ENCODE measurements at places on chromosomes 4 and X.

GRCh38 chr4:162497564-162498167, 333.9 kb upstream of the FSTL5 start:
- no peak for DNase-seq

DNA sequence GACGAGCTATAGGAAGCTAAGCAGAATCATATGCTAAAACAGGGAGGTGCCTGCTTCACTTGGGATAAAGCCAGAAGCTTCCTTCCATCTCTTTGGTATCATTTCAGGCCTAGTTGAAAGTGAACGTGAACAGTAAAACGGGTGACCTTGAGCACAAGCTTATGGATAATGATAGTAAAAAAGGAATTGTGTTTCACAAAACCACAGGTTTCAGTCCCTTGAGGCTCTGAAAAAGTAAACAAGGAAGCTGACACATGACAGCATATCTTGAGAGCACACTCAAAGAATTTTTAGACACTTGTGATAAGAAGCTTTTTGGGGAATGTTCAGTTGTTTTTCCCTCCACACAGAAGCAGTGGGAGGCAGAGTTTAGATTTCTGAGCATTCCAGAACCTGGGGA, 286.1 kb downstream of the DCHS2 start:
- no peak for DNase-seq

- DNase-seq, result no peak
Observed at GRCh38 chrX:57573754-57574153, 18.1 kb upstream of the ZXDB start.

GRCh38 chrX:154378059-154378798, 866 bp upstream of the EMD start:
- no peak for DNase-seq

DNA sequence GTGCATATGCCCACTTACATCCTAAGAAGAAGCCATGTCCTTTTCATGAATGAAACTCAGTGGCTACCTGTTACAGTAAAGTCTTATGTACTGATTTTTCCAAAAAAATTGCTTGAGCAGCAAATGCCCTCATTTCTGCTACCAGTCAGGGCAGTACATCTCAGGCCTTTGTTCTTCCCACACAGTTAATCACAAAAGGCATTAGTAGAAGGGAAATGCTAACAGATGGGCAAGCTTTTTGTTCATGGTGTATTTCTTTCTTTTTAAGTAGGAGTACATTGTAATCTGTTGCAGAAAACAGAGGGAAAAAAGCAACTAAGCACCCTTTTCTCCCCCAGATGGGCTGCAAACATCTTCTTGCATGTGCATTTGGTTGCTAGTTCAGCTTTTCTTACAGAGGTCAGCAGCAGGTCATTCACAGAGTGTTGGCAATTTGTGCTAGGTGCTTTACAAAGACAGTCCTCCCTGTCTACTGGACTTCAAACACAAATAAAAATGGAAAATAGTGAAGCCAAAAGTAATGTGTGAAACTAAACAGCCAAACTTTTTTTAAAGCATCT, 373.4 kb downstream of the PRDM5 start:
- no peak for DNase-seq

- DNase-seq, result no peak
Observed at GRCh38 chrX:40809210-40809609, 73.9 kb upstream of the MED14 start.

GRCh38 chr4:181968371-181968770, 274.8 kb upstream of the TENM3 start:
- no peak for DNase-seq

DNA sequence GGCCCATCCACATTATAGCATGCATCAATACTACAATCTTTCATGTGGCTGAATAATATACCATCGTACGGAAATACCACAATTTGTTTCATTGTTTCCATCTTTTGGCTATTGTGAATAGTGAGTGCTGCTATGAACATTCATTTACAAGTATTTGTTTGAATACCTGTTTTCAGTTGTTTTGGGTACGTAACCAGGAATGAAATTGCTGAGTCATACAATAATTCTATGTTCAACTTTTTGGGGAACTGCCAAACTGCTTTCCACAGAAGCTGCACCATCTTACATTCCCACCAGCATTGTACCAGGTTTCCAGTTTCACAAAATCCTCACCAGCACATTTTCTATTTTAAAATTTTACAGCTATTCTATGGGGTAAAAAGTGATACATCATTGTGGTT, 28.5 kb upstream of the MANBA start:
- DNase-seq, result no peak

- peak; percentile 36 for DNase-seq
Observed at GRCh38 chr4:77156533-77156911, 485 bp upstream of the CCNG2 start.

- no peak for DNase-seq
Observed at GRCh38 chr4:89898304-89898716, 3.7 kb downstream of the MMRN1 start.

DNA sequence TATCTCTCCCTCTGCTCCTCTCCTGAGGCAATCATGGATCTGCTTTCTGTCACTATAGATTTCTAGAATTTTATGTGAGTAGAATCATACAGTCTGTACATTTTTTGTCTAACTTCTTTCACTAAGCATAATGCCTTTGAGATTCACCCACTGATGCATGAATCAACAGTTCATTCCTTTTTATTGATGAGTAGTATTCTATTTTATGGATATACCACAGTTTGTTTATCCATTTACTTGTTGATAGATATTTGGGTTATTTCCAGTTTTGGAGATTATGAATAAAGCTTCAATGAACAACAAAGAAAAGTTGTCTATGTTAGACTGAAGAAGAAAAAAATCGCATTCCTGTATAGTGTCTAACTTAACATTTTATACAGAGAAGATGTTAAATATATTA, 30.5 kb downstream of the PHKA1 start:
- no peak for DNase-seq

- no peak for DNase-seq
Observed at GRCh38 chrX:110568441-110568840, 209.8 kb downstream of the RTL9 start.

DNA sequence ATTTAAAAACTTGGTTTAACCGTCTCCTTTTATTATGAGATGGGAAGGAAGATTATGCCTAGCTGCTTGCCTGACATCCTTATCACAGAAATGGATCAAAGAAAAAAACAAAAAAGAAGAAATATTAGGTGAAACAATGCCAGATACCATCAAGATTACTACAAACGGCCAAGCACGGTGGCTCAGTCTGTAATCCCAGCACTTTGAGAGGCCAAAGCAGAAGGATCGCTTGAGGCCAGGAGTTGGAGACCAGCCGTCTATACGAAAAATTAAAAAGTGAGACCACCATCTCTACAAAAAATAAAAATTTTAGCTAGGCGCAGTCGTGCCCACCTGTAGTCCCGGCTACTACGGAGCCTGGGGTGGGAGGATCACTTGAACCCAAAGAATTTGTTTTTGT, 2.3 kb downstream of the FRYL start:
- DNase-seq, result no peak

- DNase-seq, result no peak
Observed at GRCh38 chrX:48683411-48683982, at the start of gene WAS. WAS (plus strand) TSS chrX:48683799; CDS start chrX:48683854, 55 bp downstream.

GRCh38 chr4:54669831-54670230, 12.1 kb downstream of the KIT start:
- DNase-seq, result no peak

DNA sequence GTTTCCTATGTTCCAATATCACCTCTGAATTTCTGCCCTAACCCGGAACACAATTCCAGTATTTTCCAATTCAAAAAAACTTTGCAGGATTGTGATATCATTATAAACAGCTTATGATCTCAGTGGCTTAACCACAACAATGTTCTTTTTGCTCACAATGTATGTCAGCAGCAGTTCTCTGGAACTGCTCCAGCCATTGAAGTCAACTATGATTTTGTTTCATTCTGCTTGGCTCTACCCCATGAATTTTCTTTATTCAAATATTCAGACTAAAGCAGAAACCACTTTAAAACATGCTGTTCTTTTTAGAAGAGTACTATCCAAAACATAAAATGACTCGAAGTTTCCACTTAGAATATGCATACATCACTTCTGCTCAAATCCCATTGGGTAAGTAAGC, 1611.1 kb downstream of the ARAP2 start:
- no peak for DNase-seq
